ENCODE measurements at places on chromosomes 12 and 14.
A peak's percentile ranks its signal among the peaks of the same experiment; 100 is the strongest.

DNA sequence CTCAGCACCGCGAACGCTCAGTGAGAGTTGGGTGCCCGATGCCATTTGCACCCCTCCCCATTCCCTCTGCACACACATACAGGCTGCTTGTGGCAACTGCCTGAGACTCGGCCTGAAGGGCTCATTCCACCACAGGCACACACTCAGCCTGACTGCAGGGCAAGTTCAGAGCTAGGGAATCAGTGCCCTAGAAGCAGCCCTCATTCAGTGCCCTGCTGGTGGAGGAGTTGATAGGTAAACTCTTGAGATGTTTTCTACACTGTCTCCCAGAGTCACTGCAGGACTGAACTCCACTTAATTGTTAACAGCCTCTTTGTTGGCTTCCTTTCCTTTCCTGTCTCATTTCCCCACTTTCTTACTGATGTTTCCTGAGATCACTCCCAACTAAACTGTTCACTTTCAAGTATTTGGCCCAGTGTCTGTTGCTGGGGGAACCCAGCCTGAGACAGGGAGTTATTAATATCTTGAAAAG is 16.9 kb downstream of the PPP1R36 start:
- DNase-seq = peak; percentile 41
- no peak overlapping the region for H3K4me3 ChIP-seq
- H3K27ac ChIP-seq = peak overlapping the region; percentile 23
- no peaks in the 10 kb centered on the region for H3K36me3 ChIP-seq

- DNase-seq = no peak
- H3K4me1 ChIP-seq = no peaks in the 10 kb centered on the region
- H3K27ac ChIP-seq = no peak overlapping the region
Measured at GRCh38 chr12:90280033-90280432, 571.4 kb upstream of the ATP2B1 start.

- no peaks in the 10 kb centered on the region for H3K36me3 ChIP-seq
- no peak overlapping the region for H3K27ac ChIP-seq
Measured at GRCh38 chr12:53994264-53995001, 5.5 kb upstream of the HOXC9 start.

GRCh38 chr12:116323406-116324386 is 46.2 kb upstream of the MED13L start:
- H3K4me3 ChIP-seq = no peak overlapping the region
- DNase-seq = no peak
- no peaks in the 10 kb centered on the region for H3K27me3 ChIP-seq
- no peak overlapping the region for H3K27ac ChIP-seq
- peaks cover 18% of the 10 kb centered on the region for H3K4me1 ChIP-seq
- no peaks in the 10 kb centered on the region for H3K36me3 ChIP-seq

DNA sequence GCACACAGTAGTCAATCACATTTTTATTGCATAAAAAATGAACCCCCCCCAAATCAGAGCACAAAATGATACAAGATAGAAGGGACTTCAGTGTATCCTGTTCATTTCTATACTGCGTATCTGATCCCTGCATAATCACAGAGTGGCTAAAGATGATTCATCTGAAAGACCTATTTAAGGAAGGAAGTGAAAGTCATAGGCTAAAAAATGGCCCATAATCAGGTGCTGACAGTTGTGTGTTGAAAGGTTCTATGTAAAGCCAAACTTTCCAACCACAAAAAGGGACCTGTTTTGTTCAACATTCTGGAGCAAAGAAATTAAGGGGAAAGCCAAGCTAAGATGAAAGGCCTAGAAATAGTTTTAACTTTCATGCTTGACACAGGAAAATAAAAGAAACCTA is 147.8 kb upstream of the ATP2B1 start:
- H3K27ac ChIP-seq = no peak overlapping the region
- no peak overlapping the region for H3K4me3 ChIP-seq
- DNase-seq = peak; percentile 32
- peaks cover 8% of the 10 kb centered on the region for H3K4me1 ChIP-seq
- H3K27me3 ChIP-seq = no peaks in the 10 kb centered on the region
- no peaks in the 10 kb centered on the region for H3K36me3 ChIP-seq

GRCh38 chr12:70227911-70228310 is 15.3 kb upstream of the CNOT2 start:
- DNase-seq = no peak
- no peak overlapping the region for H3K4me3 ChIP-seq
- no peak overlapping the region for H3K27ac ChIP-seq
- H3K36me3 ChIP-seq = no peaks in the 10 kb centered on the region
- no peaks in the 10 kb centered on the region for H3K4me1 ChIP-seq

GRCh38 chr12:104213952-104214351 is 1.6 kb upstream of the TXNRD1 start:
- H3K4me1 ChIP-seq = peaks cover 3% of the 10 kb centered on the region
- H3K36me3 ChIP-seq = no peaks in the 10 kb centered on the region
- no peak for DNase-seq
- H3K4me3 ChIP-seq = no peak overlapping the region

DNA sequence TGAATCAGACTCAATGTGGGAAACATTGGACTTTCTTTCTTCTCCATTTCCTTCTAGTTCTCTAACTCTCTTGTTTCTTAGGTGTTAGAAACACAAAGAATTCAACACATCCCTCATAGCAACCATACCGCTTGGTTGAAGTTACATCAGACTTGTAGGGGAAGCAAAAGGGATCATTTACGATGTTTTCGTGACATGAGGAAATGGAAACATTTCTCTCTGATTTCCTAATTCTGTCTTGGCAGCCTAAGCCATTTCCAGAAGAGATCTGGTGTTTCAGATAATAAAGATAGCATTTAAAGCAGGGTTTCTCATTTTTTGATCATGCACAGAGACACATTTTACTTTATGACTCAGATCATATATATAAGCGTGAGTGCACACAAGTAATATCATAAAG is 202.0 kb downstream of the TMEM132C start:
- H3K4me1 ChIP-seq = no peaks in the 10 kb centered on the region
- H3K27ac ChIP-seq = no peak overlapping the region
- DNase-seq = no peak
- H3K27me3 ChIP-seq = no peaks in the 10 kb centered on the region

GRCh38 chr12:64187370-64187769 is 34.7 kb downstream of the KICS2 start:
- no peaks in the 10 kb centered on the region for H3K36me3 ChIP-seq
- peaks cover 3% of the 10 kb centered on the region for H3K4me1 ChIP-seq
- no peaks in the 10 kb centered on the region for H3K27me3 ChIP-seq
- no peak for DNase-seq

GRCh38 chr12:29616664-29617406 is 119.3 kb upstream of the OVCH1 start:
- no peaks in the 10 kb centered on the region for H3K36me3 ChIP-seq
- H3K27me3 ChIP-seq = no peaks in the 10 kb centered on the region
- DNase-seq = no peak
- peaks cover 2% of the 10 kb centered on the region for H3K4me1 ChIP-seq
- no peak overlapping the region for H3K4me3 ChIP-seq

- H3K36me3 ChIP-seq = no peaks in the 10 kb centered on the region
- DNase-seq = no peak
- no peaks in the 10 kb centered on the region for H3K27me3 ChIP-seq
- H3K4me3 ChIP-seq = no peak overlapping the region
- H3K27ac ChIP-seq = no peak overlapping the region
Measured at GRCh38 chr12:45688183-45688582, 41.3 kb upstream of the ARID2 start.

DNA sequence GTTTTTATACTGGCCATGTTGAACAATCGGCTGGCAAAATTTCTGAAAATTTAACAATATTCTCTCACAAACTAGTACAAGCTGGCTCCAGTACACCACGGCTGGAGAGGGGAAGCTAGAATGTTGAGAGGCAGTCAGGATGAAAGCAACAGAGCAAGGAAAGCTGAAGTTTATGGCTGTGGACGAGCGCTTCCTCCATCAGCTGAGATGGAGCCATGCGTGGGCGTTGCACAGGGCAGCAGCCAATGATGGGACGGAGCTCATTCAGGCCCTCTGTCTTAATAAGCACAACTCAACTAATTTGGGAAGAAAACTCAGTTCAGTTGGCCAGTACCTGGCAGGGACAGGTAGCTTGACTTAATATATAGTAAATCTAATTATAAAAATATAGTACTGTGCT is 14.1 kb upstream of the DCP1B start:
- DNase-seq = no peak
- H3K27me3 ChIP-seq = no peaks in the 10 kb centered on the region
- H3K36me3 ChIP-seq = no peaks in the 10 kb centered on the region

DNA sequence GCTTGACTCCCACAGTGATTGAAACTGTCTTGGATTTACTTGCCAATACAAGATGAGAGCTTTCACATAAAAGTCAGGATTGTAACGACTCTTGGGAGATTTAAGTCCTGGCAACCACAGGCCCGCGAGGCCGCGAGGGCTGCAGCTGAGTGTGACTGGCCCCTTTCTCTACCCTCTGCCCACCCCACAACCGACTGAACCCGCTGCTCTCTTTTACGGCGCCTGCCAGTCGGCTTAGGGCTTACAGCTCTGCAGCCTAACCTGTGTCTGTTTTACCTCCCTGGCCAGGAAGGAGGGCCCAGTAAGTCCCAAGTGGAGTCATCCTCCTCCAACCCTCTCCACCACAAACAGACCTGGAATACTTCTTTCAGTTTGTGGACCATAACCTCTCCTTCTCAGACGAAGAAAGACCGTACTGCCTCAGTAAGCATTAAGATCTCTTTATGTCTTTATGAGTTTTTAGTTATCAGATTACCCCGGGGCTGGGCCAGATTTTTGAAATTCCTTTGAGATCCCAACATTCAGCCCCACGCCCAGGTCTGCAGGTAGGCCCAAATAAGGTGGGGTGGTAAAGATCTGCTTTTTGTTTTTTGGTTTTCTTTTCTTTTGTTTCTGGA is 12.6 kb upstream of the TIGAR start:
- peaks cover 6% of the 10 kb centered on the region for H3K4me1 ChIP-seq
- no peak overlapping the region for H3K4me3 ChIP-seq
- peak overlapping the region; percentile 76 for H3K27ac ChIP-seq
- no peaks in the 10 kb centered on the region for H3K27me3 ChIP-seq

DNA sequence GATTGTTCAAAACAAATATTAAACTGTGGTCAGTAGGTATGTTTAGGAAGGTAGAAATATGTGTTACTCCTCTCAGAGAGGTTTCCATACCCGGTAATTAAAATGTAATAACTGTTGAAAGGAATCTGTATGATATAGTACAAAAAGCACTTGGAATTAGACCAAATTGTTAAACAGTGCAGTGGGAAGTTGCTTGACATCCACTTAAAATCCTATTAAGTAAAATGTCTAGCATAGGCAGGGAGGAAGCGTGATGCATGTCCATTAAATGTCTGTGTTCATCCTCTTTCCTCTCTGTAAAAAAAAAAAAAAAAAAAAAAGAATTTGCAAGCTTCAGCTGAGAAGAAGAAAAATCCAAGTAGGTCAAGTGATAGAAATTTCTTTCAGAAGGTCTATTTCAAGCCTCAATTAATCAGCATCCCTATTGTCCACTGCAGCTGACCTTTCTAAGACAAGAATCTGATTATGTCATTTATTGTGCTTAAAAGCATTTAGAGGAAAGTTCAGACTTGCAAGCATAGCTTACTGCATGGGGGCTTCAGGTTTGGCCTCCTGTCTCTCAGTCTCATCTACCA is 265.6 kb upstream of the RGS6 start:
- no peak for DNase-seq
- no peak overlapping the region for H3K27ac ChIP-seq
- peaks cover 6% of the 10 kb centered on the region for H3K4me1 ChIP-seq
- no peaks in the 10 kb centered on the region for H3K27me3 ChIP-seq
- no peak overlapping the region for H3K4me3 ChIP-seq
- peaks cover 4% of the 10 kb centered on the region for H3K36me3 ChIP-seq

GRCh38 chr12:81245458-81245857 is 167.6 kb downstream of the ACSS3 start:
- no peak overlapping the region for H3K27ac ChIP-seq
- H3K4me1 ChIP-seq = peaks cover 4% of the 10 kb centered on the region
- no peak overlapping the region for H3K4me3 ChIP-seq
- H3K36me3 ChIP-seq = no peaks in the 10 kb centered on the region
- DNase-seq = no peak

GRCh38 chr12:69851976-69852375 is 26.9 kb downstream of the MYRFL start:
- no peaks in the 10 kb centered on the region for H3K4me1 ChIP-seq
- DNase-seq = no peak
- no peaks in the 10 kb centered on the region for H3K36me3 ChIP-seq

DNA sequence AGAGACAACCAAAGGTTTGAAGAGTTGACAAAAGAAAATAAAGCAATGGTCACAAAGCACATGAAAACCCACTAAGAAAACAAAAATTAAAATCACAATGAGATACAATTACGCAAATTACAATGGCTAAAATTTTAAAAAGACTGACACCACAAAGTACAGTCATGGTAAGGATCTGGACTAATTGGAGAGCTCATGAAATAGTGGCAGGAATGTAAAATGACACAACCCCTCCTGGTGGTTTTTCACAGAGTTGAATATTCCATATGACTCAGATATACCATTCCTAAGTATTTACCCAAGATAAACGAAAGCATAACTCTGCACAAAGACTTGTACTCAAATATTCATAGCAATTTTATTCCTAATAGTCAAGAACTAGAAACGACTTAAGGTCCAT is 65.9 kb downstream of the NOVA1 start:
- H3K4me1 ChIP-seq = no peaks in the 10 kb centered on the region
- H3K4me3 ChIP-seq = no peak overlapping the region
- no peak overlapping the region for H3K27ac ChIP-seq
- H3K36me3 ChIP-seq = no peaks in the 10 kb centered on the region
- no peaks in the 10 kb centered on the region for H3K27me3 ChIP-seq

DNA sequence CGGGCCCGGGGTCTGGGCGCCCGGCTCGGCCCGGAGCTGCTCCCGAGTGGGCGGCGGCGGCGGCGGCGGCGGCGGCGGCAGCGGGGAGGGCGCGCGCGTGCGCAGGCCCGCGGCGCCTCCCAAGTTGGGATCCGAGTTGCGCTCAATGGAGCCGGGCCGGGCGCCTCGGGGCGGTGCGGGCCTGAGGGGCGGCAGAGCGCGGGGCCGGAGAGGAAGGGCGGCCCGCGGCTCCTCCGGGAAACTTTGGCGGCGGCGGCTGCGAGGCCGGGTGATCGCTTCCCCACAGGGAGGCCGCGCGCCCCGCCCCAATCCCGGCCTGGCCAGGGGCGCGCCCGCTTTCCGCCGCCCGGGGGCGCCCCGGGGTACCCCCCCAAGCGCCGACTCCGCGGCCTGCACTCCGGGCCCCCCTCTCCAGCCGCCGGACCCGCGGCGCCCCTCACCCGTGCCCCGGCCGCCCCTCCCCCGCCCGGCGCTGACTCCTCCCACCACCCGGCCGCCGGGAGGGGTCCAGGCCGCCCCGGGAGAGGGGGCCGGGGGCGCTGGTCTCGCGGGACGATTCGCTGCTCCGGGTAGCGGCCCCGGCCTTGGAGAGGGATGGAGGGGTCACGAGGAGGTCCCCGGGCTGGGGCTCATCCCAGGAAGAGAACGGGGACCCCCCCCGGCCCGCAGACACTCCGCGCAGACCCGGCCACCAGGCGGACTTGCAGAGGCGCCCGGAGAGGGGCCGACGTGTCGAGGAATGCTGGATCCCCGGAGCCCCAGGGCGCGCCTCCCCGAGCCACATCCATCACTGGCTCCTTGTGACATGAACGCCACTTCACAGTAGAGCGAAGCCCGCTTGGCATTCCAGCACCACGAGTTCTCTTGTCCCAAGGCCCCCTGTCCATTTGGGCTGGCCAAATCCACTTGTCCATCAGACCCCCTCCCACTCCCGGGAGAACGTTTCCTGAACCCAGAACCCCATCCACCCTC is at the start of gene RILPL1:
Gene RILPL1 (minus strand): TSS at position 48 of the 972 bp plus-strand sequence. CDS start 237 bp downstream, outside the sequence.
- H3K27me3 ChIP-seq = no peaks in the 10 kb centered on the region
- peak; percentile 79 for DNase-seq
- H3K27ac ChIP-seq = peak within 1 kb of the TSS; percentile 87
- peaks cover 5% of the 10 kb centered on the region for H3K4me1 ChIP-seq
- peaks cover 7% of the 10 kb centered on the region for H3K36me3 ChIP-seq
- peak within 1 kb of the TSS; percentile 85 for H3K4me3 ChIP-seq

- H3K4me3 ChIP-seq = no peak overlapping the region
- no peaks in the 10 kb centered on the region for H3K36me3 ChIP-seq
- no peak overlapping the region for H3K27ac ChIP-seq
Measured at GRCh38 chr12:91274916-91275315, 92.3 kb upstream of the DCN start.

Measured in trophoblast cell (in vitro differentiated cells and primary cell).